Tibial artery (tissue), 4 donors: ENCODE measurements at places on chromosomes 13 and 19.

DNA sequence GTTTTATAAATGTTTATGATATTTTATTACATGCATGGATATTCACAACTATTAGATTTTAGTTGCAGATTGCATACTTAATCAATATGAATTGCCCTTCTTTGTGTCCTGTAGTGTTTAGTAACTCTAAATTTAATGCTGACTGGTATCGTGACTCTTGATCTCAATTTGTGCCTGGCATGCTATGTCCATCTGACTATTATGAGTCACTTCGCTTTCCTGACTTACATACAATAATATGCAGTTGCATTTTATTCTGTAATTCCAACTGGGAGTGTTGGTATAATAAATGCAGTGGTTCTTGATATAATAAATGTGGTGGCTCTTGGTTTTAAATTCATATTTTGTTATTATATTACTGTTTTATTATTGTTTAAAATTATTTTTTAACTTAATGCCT lies 277.5 kb downstream of the LIG4 start:
- DNase-seq: no peak

GRCh38 chr13:30607908-30608307 lies 9.8 kb upstream of the USPL1 start:
- no peak for DNase-seq

DNA sequence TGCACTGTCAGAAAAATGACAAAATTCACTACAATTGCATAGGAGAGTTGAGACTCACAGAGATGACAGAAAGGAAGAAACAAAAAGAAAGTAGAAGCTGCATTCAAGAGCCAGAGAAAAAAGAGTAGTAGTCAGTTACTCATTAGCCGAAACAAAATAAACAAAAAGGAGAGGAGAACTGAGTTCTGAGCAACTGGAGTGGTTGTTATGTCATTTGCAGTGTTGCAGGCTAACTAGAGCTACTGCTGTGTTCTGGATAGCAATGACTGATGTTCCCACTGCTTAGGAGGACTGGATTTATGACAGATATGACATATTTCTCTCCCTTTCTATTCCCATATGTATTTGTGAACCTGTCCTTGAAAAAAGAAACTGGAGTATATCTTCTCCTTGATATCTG lies 482.6 kb downstream of the RFC3 start:
- no peak for DNase-seq

DNA sequence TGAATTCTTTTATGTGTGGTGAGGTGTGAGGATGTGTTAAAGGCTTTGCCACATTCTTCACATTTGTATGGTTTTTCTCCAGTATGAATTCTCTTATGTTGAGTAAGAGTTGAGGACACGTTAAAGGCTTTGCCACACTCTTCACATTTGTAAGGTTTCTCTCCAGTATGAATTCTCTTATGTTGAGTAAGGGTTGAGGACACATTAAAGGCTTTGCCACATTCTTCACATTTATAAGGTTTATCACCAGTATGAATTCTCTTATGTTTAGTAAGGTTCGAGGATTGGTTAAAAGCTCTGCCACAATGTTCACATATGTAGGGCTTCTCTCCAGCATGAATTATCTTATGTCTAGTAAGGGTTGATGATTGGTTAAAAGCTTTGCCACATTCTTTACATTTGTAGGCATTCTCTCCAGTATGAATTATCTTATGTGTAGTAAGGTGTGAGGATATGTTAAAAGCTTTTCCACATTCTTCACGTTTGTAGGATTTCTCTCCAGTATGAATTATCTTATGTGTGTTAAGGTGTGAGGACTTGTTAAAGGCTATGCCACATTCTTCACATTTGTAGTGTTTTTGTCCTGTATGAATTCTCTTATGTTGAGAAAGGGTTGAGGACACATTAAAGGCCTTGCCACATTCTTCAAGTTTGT lies 27.1 kb downstream of the ZNF724 start:
- no peak for DNase-seq

DNA sequence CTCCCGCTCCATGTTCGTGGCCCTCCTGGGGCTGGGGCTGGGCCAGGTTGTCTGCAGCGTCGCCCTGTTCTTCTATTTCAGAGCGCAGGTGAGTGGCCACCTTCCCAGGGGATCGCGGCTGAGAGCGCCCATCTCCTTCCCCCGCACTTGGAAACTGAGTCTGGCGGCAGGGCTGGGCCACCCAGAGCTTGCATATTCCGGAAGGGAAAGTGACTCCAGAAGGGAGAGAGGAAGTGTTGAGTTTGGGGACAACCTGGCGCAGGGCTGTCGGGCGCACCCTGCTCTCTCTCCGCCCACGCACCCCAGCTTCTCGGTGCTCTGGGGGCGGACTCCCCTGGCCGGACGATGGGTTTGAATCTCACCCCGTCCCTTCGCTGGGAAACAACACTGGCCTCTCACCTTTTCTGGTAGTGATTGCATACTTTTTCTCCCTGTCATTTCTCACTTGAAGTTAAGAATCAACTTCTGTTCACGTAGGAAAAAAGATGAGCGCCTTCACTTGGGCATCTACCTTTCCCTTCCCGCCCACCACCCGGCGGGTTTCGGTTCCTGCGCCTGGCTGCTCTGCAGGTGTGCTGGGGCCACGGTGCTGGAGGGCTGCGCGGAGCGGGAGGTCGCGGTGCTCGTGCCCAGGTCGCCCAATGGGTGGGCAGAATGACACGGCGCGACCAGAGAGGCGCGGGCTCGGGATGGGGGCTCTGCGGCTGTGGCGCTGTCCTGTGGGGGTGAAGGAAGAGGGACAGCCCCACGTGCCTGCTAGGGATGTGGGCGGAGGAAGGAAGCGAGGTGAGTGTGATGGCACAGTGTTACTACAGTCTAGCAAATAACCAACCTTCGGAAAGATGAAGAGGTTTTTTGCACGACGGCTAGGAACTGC lies 721 bp downstream of the TNFSF11 start:
- DNase-seq: no peak

DNA sequence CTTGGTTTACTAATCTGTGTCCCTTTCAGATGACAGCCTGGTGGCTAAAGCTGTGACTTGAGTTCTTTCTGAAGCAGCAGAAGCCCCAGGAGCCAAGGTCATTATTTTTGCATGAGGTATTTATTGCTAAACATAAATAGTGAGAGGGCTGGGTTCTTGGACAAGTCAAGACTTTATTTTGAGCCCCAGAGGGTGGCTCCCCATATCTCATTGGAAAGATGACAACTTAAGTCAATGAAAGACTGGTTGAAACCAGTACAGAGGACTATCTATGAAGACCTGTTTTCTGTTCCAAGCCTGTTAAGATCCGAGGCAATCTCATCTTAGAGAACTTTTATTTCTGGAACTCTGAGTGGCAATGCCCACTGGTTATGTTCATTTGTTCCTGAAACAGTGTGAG lies 14.4 kb upstream of the ERICH6B start:
- no peak for DNase-seq
